Right atrium auricular region (tissue), 2 donors: ENCODE measurements at places on chromosomes 16 and 17. TPM values are rescaled to one million over a fixed set of nuclear protein-coding genes. Genes with fewer than 3 reads are reported as not detected.

UTP4 gene
- 29.6 TPM for total RNA-seq

HSD17B2 gene
- total RNA-seq: not detected

IRX5 gene
- total RNA-seq: 4.1 TPM

GNG13 gene
- not detected for total RNA-seq

DNA sequence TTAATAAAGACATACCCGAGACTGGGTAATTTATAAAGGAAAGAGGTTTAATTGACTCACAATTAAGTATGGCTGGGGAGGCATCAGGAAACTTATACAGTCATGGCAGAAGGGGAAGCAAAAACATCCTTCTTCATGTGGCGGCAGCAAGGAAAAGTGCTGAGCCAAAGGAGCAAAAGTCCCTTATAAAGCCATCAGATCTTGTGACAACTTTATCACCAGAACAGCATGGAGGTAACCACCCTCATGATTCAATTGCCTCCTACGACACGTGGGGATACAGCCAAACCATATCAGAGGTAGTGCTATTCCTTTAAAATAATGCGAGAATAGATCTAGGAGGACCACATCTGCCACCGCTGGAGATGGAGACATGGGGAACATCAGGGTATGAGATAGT is 9.0 kb downstream of the C16orf54 start:
- no peak overlapping the region for H3K27ac ChIP-seq
- H3K36me3 ChIP-seq: no peaks in the 10 kb centered on the region
- no peak for DNase-seq
- H3K27me3 ChIP-seq: no peaks in the 10 kb centered on the region
- H3K4me3 ChIP-seq: no peak overlapping the region

DNA sequence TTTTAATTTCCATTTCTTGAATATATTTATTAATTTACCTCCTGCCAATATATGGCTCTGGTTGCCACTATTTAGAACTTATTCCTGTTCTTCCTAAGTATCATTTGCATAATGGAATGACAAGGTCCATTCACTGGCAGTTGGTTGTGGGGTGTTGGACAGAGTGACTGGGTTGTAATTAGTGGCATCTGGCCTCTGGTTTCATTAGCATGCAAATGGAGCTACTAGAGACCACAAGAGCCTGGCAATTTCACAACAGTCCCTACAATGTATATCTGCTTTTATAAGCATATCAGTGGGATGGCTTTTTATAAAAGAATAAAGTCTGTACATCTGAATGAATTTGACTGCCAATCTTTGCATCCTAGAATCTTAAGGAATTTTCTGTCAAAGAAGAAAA is 1030.9 kb upstream of the CDH8 start:
- no peak overlapping the region for H3K4me3 ChIP-seq
- no peaks in the 10 kb centered on the region for H3K36me3 ChIP-seq
- no peaks in the 10 kb centered on the region for H3K4me1 ChIP-seq
- H3K27ac ChIP-seq: no peak overlapping the region
- no peak for DNase-seq
- no peaks in the 10 kb centered on the region for H3K27me3 ChIP-seq

DNA sequence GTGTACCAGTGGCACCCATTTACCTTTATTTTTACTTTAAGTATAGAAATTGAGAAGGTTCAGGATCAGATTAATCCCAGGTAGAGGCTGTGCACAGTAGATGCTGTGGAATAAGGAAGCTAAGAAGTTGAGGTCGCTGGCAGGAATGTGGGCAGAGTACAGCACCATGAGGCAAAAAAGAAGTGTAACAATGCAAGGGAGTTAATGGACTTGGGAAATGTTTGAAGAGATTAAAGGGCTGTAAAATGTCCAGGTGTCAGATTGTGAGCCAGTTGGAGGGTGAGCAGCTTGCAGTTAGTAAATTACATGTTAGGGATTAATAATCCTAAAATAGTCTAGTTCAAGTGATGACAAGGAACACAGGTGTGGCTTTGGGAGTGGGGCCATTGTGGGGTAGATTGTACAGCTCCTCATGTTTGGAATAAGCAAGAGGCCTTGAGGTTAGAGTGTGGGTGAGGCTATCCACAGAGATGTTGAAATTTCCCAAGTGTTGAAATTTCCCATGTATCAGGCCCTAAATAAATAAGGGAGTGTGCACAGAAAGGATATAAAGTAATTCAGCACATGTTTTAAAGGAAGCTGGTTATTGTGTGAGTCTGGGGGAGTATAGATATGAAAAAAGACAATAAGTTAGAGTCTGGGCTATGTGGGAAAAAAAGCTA is 21.5 kb downstream of the TAT start:
- H3K36me3 ChIP-seq: no peaks in the 10 kb centered on the region
- H3K4me3 ChIP-seq: no peak overlapping the region
- no peak overlapping the region for H3K27ac ChIP-seq

- H3K4me1 ChIP-seq: no peaks in the 10 kb centered on the region
- no peaks in the 10 kb centered on the region for H3K27me3 ChIP-seq
- H3K36me3 ChIP-seq: peaks cover 7% of the 10 kb centered on the region
- DNase-seq: no peak
These were observed 28.1 kb upstream of the NOL11 start for GRCh38 chr17:67689534-67690177.

DNA sequence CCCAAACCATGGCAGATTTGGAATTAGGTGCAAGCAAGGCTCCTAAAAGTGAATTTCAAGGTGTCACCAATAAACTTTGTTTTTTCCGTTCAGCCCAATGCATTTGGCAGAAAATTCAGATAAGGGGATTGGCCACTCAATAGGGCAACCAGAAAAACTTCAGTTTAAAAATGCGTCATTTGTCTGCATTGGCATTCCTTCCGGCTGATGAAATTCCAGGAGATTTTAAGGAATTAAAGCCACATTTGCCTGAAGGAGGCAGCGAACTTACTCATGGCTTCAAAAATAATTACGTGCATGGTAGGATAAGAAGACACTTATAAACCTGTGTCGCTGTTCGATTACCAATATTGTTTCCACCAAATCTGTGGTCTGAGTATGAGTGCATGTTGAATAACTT is 151.9 kb downstream of the SALL1 start:
- H3K36me3 ChIP-seq: no peaks in the 10 kb centered on the region
- no peak overlapping the region for H3K4me3 ChIP-seq
- no peaks in the 10 kb centered on the region for H3K27me3 ChIP-seq
- no peaks in the 10 kb centered on the region for H3K4me1 ChIP-seq
- no peak for DNase-seq
- H3K27ac ChIP-seq: no peak overlapping the region

DNA sequence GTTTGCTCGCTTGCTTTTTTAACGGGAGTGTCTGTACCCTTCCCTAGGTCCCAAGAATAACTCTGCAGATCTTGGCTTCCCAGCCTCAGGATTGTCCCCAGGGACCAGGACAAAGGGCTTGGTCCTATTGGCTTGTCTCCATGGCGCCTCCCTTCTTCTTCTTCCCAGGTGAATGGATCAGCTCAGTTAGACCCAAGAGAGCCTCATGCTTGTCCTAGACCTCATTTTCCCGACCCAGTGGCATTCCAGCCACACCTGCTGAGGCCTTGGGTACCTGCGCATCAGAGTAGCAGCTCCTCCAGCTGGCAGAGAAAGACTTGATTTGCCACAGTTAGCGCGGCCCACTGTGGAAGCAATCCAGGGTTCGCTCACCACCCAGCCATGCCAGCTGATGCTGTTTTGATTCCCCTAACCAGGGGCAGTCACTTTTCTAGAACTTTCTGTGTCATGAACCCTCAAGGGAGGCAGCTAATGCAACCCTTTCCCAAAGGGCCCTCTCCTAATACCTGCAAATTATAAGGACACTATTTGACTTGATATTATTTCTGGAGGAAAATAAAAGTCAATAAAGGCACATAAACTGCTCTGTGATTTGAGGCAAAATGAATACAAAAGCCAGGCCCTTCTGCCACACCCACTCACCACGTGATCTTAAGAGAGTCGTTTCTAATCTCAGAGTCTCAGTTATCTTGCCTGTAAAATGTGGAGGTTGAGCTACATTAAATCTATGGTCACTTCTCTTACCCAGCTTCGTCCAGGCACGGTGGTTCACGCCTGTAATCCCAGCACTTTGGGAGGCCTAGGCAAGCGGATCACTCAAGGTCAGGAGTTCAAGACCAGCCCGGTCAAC is 13.9 kb downstream of the GPR142 start:
- no peaks in the 10 kb centered on the region for H3K4me1 ChIP-seq
- no peaks in the 10 kb centered on the region for H3K27me3 ChIP-seq
- no peak for DNase-seq
- no peaks in the 10 kb centered on the region for H3K36me3 ChIP-seq
